ENCODE measurements at places on chromosomes 11 and 22.

GRCh38 chr11:68282141-68282860 is 10.5 kb upstream of the C11orf24 start:
- no peak for DNase-seq

DNA sequence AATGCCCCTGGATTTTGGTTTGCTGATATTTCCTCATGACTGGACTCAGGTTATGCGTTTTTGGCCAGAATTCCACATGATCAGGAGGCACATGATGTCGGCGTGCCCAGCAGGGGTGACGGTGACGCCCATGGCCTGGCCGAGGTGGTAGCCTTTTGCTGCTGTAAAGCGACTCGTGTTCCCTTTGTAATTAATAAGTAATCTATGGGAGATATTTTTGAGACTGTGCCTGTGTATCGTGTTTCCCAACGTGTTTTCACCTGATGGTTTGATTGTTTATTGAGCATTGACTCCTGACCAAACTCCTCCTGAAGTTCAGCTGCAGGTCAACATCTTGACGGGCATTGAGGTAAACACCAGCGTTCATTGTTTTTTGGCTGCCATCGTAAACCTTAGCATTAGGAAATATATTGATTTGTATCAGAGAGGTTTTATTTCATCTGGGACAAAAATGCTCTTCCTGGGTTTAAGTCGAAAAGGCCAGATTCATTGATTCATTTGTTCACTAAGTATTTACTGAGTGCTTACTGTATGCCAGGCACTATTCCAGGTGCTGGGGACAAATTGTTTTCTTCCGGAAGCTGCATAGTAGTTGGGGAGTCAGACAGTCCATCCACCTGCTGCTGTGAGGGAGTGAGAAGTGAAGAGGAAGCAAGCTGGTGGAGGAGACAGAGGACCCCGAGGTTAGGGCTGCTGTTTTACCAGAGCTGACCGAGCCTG is 23.6 kb downstream of the DCPS start:
- DNase-seq = no peak

- no peak for DNase-seq
Observed at GRCh38 chr11:68309621-68310185, 2.7 kb upstream of the LRP5 start.

- DNase-seq = no peak
Observed at GRCh38 chr11:27452147-27452546, 20.4 kb downstream of the LGR4 start.

DNA sequence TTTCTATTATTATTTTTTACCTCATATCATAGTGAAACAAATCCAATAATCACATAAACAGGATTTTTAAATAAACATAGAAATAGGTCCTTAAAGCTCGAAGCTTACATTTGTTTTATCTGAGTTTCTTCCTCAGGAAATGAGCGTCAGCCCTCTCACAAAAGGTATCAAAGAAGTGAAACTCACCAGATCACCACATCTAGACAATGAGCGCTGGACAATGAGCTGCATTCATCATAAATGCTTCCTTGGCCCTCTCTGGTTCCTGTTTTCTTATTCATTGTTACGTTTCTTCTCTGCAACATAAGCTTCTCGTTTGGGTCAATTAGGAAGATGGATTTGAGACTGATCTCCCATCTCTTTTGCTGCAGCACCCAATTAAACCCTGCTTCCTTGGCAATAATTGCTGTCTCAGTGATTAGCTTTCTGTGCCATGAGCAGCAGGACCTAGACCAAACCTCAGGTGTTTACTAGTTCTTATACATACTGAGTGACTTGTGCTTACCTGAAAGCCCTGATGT is 649.9 kb upstream of the LUZP2 start:
- DNase-seq = no peak

GRCh38 chr11:84319863-84320262 is 1033.7 kb upstream of the CCDC90B start:
- DNase-seq = no peak

DNA sequence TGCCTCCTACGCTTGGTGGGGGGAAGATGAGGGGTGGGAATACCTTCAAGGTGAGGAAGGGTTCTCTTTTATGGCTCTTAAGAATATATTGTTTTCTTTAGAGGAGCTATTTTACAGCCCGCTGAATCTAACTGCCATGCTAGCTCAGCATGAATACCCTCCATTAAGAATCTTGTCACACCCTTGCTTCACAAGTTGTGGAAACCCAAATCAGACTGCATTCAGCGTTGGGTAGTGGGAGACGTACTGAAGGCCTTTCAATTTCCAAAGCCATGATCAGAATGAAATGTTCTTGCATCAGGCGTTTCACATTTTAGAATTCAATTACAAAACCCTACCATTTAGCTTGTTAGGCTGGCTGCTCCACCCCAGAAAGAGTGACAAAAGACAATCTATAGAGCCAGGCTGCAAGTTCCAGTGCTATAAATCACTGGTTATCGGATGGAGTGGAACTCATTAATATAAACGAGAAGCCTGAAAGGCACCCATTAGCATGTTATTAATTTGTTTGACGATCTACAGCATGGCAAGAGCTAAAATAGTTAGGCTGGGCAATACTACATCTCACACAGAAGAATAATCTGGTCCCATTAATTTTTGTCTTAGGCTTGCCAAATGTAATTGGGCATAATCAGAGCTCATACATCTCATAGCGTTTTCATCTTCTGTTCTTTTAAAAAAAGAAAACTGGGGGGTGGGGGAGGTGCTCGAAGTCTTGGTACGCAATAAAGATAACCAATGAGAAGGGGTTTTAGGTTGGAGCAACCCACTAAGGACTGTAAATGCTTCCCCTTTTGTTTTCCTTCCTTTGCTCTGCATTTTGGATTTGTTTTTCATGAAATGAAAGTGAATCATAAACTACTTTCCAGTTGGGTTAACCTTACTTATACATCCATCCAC is 57.5 kb downstream of the ABTB2 start:
- DNase-seq = no peak

DNA sequence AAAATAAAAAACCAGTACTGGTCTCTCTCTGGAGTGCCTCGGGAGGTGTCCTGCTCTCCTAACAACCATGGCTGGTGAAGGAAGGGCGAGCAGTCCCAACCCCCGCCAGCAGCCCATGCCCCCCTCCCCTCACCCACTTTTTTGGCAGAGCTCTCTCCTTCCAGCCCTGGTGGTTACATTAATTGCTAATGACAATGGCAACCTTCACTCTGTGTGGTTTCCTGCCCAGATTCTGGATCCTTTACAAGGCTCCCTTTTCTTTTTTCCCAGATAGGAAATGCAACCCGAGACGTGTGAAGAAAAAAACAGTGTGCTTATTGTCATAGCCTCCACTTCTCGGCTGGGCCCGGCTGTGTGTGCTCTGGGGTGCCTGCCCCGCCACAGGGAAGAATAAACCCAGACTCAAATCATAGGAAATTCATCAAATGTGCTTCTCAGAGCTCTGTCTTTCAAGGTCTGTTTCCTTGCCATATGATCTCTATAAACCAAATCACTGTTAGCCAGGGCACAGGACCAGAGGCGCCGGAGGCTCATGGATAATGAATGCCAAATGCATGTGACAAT is 513.0 kb downstream of the SOX6 start:
- DNase-seq = peak; percentile 32

DNA sequence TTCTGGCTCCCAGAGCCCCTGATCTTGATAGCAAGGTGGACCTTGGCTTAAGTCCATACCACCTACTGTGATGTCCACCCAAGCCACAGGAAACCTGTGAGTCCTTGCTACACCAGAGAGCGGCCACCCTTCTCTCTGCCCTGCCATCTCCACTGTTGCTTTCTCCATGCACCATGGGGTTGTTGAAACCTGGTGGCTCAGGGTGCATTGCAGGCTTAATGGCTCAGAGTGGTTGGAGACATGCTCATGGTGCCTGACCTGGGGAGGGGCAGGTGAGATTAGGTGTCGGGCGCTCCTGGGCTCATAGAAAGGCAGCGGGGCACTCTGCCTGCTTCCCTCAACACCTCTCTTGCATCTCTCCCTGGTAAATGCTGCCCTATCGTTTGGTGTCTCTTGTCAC is 25.0 kb upstream of the CACNG2 start:
- DNase-seq = no peak

DNA sequence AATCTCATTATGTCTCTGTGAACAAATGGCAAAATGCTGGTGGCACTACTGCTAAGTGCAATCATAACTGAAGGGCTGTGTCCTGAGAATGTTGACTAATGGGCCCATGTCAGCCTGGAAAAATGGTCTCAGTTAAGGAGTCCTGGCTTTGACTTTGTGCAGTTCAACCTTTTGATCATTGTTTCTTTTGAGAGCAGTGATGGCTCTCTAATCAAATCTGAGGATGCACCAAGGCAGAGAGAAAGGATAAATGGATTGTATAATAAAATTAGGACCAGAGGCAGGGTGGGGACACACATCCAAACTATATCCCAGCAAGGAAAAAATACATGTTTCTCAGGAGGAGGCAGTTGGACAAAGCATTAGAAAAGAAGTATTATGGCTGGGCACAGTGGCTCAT is 59.6 kb upstream of the SYN3 start:
- DNase-seq = no peak

DNA sequence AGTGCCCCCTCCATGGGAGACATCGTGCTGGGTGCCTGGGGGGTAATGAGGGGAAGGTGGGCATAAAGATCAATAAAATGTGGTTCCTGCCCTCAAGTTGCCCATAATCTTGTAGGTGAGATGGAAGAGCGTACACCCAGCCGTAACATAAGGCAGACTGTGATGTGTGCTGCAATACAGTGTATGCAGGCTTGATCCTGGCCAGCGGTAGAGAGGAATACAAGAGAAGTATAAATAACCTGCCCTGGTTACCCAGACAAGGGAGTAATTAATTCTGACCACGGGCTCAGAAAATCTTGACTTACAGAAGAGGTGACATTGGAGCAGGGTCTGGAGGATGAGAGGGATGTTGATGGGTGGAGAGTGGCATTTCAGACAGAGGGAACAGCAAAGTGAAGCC is 43.7 kb downstream of the TECTA start:
- no peak for DNase-seq

GRCh38 chr11:83951521-83951920 is 665.4 kb upstream of the CCDC90B start:
- no peak for DNase-seq
